HCEC 1CT (cell line): ENCODE measurements at places on chromosomes 12 and 14.

DNA sequence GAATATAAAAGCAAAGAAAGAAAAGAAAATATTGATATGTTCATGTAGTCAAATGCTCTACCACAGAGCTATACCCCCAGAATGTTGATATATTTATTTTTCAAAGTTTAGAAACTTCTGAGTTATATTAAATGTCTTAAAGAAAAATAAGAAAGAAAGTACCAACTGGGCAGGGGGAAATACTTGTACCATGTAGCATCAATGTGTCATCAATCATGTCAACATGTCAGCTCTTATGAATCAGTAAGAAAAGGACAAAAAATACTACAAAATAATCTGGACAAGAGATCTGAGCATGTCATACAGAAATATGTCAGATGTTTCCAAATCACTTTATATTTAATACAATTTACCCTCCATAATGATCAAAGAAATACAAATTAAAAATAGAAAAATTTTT is 595.1 kb upstream of the ATP2B1 start:
- no peak for DNase-seq

DNA sequence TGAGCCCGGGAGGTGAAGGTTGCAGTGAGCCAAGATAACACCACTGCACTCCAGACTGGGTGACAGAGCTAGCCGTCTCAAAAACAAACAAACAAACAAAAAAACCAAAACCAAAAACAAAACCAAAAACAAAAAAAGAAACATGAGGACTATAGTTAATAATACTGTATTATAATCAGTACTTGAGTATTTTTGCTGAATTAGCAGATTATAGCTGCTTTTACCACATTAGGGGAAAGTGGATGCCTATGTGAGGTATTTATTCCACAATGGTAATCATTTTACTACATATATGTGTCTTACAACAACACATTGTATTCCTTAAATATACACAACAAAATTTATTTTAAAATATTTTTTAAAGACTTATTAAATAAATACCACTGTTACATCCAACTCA is 101.4 kb upstream of the PPP4R3A start:
- no peak for DNase-seq

- no peak for DNase-seq
Observed at GRCh38 chr12:43318021-43318420, 234.0 kb downstream of the ADAMTS20 start.

- DNase-seq, result no peak
Observed at GRCh38 chr14:40574780-40575179, 1031.9 kb upstream of the LRFN5 start.

- DNase-seq, result peak; percentile 9
Observed at GRCh38 chr14:85856430-85856829, 326.5 kb downstream of the FLRT2 start.

GRCh38 chr12:113474635-113475436 is 3.2 kb upstream of the LHX5 start:
- DNase-seq, result no peak
